ENCODE measurements at places on chromosomes 7 and 10. TPM values are rescaled to one million over a fixed set of nuclear protein-coding genes. Genes with fewer than 3 reads are reported as not detected.

Gene CPVL
- total RNA-seq = 0.06 TPM

Gene GLUD1
- total RNA-seq = 194 TPM

Gene CUL1
- 88.2 TPM for total RNA-seq

Gene CCDC172
- not detected for total RNA-seq

Gene OR13A1
- not detected for total RNA-seq

Gene HABP2
- total RNA-seq = not detected

Gene UTF1
- total RNA-seq = not detected

Gene SLC39A12
- total RNA-seq = not detected
